SW480 (cell line): ENCODE measurements at places on chromosomes 2 and 18.

GRCh38 chr18:62384610-62385097 is 59.5 kb downstream of the TNFRSF11A start:
- no peak for DNase-seq

DNA sequence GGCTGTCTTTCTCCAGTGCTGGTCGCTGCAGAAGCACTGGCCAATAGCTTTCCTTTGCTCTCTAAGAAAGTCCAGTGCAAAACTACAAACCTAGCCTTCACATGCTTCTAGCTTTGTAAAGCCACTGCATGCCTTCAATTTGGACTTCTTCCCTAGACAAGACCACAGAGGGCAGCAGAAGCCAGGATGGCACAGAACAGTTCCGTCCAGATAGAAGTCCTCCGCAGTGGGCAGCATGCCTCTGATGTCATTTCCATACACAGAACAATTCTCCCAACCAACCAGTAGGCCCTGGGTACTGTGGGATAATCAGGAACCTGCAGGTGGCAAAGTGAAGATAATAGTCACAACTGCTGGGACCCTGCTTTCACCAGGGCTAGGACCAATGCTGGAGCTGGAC is 3.3 kb downstream of the ST6GAL2 start:
- DNase-seq, result peak; percentile 40

GRCh38 chr2:42921147-42921520 is 128.8 kb upstream of the HAAO start:
- no peak for DNase-seq

GRCh38 chr18:59911600-59911999 is 11.8 kb downstream of the PMAIP1 start:
- DNase-seq, result no peak

DNA sequence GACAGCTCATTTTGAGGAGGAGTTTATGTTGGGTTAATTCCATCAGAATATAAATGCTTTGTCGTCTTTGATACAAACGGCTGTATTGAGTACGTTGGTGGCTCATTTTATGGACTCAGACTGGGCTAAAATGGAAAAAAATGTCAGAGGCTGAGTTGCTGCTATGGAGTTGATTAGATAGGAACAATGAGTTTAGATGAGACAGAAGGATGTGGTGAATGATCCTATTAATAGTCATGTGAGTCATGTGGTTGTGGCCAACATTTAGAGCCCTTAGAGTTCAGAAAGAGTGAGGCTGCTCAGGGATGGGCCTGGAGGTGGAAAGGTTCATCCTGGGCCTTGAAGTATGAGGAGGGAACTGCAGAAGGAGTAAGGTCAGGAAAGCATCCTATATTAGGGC is 434.2 kb downstream of the MEIS1 start:
- peak; percentile 36 for DNase-seq

- peak; percentile 21 for DNase-seq
These were observed 556 bp downstream of the CYRIA start for GRCh38 chr2:16664809-16665747.

GRCh38 chr2:143974262-143974661 is 545.7 kb downstream of the ZEB2 start:
- DNase-seq, result no peak

DNA sequence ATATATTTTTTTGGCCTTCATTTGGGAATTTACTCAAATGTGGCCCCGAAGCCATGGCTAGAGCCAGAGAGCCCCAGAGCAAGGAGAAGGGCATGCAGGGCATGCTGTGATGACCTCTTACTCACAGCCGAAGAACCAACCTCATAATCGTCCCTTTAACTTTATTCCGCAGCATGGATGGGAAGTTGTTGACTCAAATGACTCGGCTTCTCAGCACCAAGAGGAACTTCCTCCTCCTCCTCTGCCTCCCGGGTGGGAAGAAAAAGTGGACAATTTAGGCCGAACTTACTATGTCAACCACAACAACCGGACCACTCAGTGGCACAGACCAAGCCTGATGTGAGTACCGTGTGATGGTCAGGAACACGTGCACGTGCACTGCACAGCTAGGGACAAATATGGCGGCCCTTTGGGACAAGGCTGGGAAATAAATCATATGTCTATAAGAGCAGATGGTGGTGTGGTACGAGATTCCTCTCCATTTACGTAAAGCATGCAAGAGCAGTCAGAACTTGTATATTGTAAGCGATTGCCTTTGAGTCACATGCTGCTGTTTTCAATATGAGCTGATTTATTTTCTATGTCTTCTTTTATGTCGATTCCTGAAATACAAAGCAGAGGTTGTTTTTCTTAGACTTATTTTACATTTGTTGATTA is 280.9 kb downstream of the NEDD4L start:
- DNase-seq, result no peak

DNA sequence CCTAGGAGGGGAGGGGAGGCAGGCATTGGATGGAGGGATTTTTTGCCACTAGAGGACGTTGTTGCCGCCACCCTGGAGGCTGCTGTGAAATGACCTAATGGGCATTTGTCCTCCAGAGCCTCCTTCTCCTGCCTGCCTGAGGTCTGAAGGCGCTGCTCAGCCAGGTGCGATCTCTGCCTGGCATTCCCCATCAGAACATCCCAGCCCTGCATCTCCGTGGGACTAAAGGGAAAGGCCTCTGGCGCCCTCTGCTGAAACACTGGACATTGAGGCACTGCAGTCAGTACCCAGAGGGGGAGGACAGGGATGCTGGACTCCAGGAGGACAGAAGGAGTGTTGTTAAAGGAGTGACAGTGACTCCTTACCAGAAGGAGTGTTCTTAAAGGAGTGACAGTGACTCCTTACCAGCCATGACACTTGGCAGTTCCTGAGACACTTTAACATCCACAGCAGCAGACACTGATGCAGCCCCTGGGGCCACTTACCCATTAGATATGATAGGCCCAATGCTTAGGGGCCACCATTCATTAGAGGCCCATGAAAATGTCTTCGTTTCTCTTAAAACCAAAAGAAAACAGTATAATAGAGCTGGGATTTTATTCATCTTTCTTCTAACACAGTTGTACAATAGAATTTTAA is 17.0 kb downstream of the THNSL2 start:
- peak; percentile 74 for DNase-seq

DNA sequence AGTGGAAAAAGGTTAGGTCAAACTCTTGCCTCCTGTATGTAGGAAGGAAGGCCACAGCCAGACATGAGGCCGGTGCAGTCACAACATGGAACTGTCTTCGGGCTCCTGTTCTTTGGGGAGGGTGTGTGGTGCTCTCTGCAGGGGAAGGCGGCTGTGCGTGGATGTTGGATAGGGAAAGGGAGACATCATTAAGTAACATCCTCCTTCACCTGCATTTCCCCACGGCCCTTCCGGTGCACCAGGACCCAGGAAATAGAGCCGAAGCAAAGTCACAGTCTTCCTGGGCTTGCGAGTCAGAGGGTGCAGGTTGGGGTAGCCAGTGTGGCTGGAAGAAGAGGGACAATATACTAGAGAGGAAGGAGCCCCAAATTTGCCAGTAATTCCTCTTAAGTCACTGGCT is 78.9 kb upstream of the SMAD7 start:
- DNase-seq, result no peak

- DNase-seq, result no peak
These were observed 28.6 kb downstream of the KCMF1 start for GRCh38 chr2:84999553-84999955.

GRCh38 chr18:6543330-6543908 is 128.7 kb upstream of the L3MBTL4 start:
- DNase-seq, result peak; percentile 61

DNA sequence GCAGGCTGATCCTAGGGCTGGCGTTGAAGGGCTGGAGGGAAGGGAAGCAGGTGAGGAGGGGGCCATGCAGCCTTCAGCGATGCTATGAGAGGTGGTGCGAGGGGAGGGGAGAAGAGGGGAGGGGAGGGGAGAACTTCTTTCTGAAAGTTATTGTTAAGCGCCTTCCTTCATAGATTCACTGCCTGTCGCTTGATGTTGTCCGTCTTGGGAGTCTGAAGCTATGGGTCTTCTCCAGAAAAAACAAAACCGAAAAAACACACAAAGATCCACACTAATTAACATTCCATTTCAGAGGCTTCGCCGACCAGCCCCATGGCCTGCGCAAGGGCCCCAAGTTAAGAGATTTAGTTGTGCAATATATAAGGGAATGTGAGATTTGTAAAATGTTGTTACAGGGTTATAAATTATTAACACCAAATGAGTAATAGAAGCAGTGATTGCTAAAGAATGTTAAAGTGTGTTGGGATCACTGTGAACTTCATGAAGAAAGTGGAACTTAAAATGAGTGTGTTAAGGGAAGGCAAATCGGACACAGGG is 758 bp downstream of the CFAP221 start:
- no peak for DNase-seq

DNA sequence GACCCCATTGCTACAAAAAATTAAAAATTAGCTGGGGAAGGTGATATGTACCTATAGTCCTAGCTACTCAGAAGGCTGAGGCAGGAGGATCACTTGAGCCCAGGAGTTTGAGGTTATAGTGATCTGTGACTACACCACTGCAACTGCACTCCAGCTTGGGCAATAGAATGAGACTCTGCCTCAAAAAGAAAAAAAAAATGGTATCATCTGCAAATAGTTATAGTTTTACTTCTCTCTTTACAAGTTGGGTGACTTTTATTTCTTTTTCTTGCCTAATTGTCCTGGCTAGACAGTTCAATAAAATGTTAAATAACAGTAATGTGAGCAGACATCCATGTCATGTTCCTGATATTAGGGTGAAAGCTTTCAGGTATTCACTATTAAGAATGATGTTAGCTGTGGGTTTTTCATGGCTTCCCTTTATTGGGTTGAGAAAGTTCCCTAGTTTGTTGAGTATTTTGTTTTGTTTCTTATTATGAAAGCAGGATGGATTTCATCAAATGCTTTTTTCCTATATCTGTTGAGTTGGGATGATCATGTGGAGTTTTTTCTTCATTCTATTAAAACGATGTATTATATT is 24.9 kb upstream of the ACOXL start:
- DNase-seq, result no peak

DNA sequence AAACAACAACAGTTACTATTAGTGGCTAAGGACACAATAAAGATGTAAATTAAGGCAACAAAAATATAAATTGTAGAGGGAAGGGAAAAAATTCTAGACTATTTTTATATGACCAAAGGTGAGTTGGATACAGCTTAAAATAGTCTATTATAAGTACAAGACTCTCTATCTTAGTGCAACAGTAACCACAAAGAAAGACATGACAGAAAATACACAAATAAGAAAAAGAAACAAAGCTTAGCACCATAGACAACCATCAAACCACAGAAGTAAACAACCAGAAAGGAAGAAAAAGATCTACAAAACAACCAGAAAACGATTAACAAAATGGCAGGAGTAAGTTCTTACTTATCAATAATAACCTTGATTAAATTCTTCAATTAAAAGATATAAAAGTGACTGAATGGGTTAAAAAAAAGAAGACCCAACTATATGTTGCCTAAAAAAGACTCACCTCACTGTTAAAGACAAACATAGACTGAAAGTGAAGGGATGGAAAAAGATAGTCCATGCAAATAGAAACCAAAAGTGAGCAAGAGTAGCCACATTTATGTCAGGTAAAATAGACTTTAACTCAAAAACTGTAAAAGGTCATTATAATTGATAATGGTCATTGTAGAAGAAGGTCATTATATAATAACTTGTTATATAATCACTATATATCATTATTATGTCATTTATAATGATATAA is 62.5 kb downstream of the USP40 start:
- DNase-seq, result no peak

DNA sequence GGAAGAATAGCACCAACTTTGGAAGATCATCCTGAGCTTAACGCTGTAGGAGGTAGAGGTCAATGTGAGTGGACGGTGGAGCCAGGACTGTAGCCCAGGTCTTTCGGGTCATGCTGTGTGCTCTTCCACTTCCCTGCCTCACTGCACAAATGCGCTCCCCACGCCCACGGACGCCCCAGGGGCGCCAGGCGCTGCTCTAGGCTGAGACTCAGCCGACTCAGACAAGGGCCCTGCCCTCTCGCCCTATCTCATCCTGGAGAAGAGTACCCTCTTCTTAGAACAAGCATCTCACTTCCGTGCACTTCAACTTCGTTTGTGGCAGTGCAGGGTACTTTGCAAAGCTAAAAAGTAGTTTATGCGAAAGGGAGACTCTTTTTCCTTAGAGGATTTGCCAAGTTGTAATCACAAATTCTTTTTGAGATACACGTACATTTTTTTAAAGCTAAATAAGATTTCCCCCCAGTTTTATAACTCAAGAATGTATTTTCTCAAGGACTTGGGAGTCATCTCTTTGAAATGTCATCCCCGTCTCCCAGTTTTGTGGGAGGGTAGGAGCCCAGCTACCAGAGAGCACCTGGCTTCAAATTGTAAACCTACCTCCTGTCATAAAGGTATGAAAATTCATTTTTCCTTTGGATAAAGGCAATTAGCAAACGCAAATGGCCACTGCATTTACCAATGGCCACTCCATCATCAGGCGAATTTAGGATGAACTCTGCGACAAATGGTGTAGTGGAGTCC is 1.2 kb upstream of the PRELID3A start:
- no peak for DNase-seq

- no peak for DNase-seq
These were observed 51.7 kb upstream of the EHBP1 start for GRCh38 chr2:62653582-62654422.

GRCh38 chr2:24497685-24498084 is 6.6 kb downstream of the NCOA1 start:
- DNase-seq, result no peak

- no peak for DNase-seq
These were observed 84.0 kb upstream of the BOD1L2 start for GRCh38 chr18:57062844-57063243.

DNA sequence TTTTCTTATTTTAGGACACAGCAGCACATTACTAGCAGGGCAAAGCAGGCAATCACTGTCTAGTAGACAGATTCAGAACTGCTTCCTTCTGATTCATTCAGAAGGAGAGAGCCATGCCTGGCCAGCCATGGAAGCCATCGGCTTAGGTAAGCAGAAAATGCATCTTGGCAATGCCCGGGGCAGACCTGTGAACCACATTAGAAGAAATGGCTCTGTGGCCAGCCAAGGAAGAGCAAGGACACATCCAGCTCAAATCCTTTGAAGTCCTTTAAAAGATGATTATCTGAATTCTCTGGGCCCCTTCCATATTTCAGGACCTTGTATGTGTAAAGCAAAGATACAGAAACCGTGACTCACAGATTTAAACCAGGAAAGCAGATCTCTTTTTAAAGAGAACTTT is 227.4 kb downstream of the PID1 start:
- DNase-seq, result peak; percentile 6

GRCh38 chr18:8946066-8946838 is 156.2 kb upstream of the NDUFV2 start:
- DNase-seq, result peak; percentile 63

- no peak for DNase-seq
These were observed 102.9 kb downstream of the DDX1 start for GRCh38 chr2:15694589-15694986.
